ENCODE measurements at places on chromosomes 12 and 14.

DNA sequence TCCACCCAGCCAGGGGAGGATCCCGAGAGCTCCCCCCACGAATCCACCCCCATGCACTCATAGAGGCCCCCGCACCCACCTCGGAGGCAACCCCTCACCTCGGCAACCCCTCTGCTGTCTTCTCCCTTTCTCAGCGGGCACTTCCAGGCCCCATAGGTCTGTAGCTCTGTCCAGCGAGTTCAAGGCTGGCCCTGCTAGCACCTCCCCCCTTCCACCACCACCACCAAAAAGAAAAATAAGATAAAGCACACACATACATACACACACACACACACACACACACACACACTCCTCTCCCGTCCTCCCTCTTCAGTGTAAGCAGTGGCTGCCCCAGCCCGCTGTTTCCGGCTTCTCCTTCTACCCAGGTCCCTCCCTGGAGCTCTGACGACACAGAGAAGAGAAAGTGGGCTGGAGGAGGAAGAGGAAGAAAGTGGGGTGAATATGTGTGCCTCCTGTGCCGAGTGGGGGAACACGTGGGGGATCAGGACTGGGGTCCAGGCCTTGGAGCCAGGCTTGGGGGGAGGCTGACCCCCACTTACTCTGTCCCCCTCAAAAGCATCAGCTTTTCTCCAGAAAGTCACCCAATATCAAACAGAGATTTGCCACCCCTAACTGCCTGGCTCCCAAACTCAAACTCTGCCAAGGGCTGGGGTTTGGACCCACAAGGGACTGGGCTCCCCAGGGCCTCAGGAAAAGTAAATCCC is at the start of gene STAT6:
Gene STAT6, minus strand, starts transcription at position 332 of the 704 bp plus-strand sequence. CDS start 3,084 bp downstream, outside the sequence.
- peak; percentile 34 for DNase-seq

DNA sequence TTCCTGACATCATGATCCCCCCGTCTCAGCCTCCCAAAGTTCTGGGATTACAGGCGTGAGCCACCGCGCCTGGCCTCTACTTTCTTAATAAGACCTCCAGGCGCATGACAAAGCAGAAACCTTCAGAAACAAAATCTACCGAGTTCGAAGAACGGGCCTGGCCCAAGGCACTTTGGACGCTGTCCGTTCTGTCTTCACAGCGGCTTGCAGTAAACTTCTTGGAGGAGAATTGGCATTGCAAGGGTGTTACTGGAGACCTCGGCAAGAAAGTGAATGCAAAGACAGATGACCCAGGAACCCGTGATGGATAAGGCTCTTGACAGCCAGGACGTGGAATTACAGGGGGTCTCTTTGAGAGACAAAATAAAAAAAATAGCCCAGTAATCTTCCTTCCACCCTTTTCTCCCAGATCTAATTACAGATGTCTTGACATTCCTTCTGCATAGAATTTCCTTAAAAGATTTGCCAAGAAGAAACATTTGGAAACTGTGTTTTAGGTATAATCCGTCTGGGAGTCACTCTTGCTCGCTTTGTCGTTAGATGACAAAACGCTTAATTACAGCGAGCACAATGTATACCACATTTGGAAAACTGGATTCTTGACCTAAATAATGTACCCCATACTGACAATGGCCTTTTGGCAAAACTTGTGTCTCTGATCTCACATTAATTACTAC is 83.2 kb upstream of the TBX3 start:
- no peak for DNase-seq

- DNase-seq = no peak
Measured at GRCh38 chr12:23891115-23891514, 58.4 kb downstream of the SOX5 start.

GRCh38 chr12:59403259-59403932 is 192.4 kb upstream of the SLC16A7 start:
- no peak for DNase-seq

GRCh38 chr12:69438539-69438938 is 31.6 kb upstream of the FRS2 start:
- DNase-seq = no peak

DNA sequence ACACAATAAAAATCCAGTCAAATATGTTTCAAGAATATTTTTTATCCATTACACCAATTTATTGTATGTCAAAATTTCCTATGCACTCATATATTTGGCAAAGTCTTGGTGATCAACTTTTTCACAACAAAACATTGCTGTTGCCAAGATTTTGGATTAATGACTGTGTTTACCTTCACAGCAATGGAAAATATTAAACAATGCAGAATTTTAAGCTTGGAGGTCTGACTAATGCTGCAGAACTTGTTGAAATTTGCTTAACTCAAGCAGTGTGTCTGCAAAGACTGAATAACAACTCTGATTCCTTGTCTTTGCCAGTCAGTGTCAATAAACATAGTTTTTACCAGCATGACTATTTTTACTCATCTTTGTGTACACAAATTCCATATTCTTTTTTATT is 336.4 kb downstream of the CCER1 start:
- no peak for DNase-seq

DNA sequence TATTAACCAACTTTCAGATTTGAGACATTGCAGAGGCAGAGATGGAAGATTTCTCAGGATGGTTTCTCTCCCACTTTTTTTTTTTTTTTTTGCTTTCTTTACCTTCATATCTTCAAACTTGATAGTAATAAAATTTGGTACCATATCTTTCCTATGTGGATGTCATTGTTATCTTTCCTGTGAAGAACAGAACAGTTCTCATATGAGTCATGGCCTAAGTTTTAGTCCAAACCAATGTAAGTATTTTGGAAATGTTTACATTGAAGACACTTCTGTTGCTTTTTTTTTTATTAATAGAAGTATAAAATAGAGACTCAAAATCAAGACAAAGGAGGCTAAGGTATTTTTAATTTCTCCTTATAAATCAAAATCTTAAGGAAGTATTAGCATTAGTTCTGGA is 95.2 kb downstream of the C12orf50 start:
- no peak for DNase-seq

GRCh38 chr14:24264298-24264697 is 1.3 kb upstream of the TGM1 start:
- no peak for DNase-seq

- no peak for DNase-seq
Measured at GRCh38 chr14:25250516-25250915, 200.6 kb upstream of the STXBP6 start.

GRCh38 chr14:90278199-90279175 is 22.1 kb downstream of the PSMC1 start:
- DNase-seq = peak; percentile 30

- no peak for DNase-seq
Measured at GRCh38 chr12:93592641-93593406, 20.3 kb downstream of the SOCS2 start.

DNA sequence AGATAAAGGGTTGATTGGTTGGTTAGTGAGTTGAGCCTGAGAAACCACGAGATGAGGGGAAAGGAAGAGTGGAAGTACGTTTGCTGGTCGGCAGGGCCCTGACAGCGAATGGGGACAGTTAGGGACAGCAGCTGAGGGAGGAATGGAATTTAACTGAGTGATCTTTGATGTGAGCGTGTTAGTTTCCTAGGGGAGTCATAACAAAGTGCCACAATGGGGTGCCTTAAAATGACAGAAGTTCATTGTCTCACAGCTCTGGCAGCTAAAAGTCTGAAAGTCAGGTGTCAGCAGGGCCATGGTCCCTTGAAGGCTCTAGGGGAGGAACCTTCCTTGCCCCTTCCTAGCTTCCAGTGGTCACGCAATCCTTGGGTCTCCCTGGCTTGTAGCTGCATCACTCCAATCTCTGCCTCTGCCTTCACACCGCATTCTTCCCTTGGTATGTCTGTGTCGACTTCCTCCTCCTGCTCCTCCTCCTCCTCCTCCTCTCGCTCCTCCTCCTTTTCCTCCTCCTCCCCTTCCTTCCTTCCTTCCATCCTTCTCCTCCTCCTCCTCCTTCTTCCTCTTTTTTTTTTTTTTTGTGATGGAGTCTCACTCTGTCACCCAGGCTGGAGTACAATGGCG is 26.0 kb upstream of the RIN3 start:
- no peak for DNase-seq

GRCh38 chr12:18281941-18282340 is 20.6 kb downstream of the PIK3C2G start:
- no peak for DNase-seq

GRCh38 chr14:91742621-91743304 is 10.9 kb upstream of the CATSPERB start:
- DNase-seq = no peak

DNA sequence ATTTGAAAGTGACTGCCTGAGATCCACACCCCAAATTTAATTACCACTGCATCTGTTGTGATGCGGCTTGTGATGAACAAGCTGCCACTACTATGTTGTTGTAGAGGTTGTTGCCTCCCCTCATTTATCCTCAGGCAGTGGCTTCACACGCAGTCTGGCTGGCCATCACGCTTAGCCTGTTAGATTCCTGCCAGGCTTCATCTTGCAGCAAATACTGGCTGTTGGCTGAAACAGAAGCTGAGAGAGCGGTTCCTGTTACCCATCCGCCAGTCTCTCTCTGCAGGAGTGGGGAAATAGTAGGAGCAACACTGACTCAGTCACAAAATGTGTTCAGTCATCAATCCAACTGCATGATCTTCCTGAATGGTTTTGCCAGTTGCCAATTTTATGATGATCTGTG is 934.4 kb downstream of the FLRT2 start:
- DNase-seq = peak; percentile 25

DNA sequence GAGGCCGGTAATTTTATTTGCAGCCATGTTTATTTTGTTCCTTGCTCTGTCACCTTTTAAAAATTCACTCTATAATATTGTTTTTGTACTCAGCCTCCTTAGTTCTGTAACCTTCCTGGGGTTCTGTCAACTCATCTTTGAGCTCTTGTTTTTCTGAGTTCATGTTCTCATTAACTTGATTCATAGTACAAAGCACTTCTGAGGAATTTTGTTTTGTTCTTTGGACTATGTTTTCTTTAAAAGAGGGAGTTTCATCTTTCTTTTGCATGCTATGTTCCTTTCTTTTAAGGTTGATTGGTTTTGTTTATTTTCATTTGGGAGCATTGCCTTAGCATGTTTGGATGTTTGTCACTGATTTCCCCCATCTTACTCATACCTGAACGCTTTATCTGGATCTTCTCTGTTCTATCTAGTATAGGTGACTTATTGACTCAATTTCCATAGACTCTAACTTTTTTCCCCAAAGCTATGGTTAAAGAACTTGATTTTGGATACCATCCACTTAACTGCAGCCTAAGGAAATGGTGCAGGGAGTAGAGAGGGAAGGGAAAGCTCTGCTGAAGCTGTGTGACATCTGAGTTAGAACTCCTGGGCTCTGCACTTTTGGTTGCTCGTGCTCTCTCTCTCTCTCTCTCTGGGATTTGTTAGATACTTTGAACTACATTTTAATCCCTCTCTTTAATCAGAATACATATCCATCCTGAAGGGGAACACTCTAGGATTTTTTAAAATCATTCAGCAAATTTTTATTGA is 268.5 kb downstream of the PAWR start:
- DNase-seq = no peak

- no peak for DNase-seq
Measured at GRCh38 chr12:127060310-127060847, 1206.6 kb upstream of the TMEM132C start.

- no peak for DNase-seq
Measured at GRCh38 chr14:45057349-45057748, 26.6 kb upstream of the PRPF39 start.

- peak; percentile 68 for DNase-seq
Measured at GRCh38 chr12:124837958-124838803, 25.5 kb downstream of the SCARB1 start.

GRCh38 chr12:9115731-9116559 is at the start of gene A2M:
Gene A2M (minus strand): TSS chr12:9115919. CDS start chr12:9115849, 70 bp downstream.
- no peak for DNase-seq

- no peak for DNase-seq
Measured at GRCh38 chr12:41250748-41251147, 62.6 kb downstream of the PDZRN4 start.

- peak; percentile 74 for DNase-seq
Measured at GRCh38 chr12:110698171-110698902, 9.4 kb upstream of the HVCN1 start.

- DNase-seq = no peak
Measured at GRCh38 chr14:104388541-104389325, 190.8 kb upstream of the C14orf180 start.

GRCh38 chr12:124663206-124663605 is 95.8 kb upstream of the NCOR2 start:
- no peak for DNase-seq

All from anterior cingulate cortex (tissue), 58 donors.